ENCODE measurements at places on chromosomes 5 and 9.
A peak's percentile ranks its signal among the peaks of the same experiment; 100 is the strongest.

- DNase-seq, result no peak
Observed at GRCh38 chr5:4911646-4912403, 228.3 kb upstream of the ADAMTS16 start.

DNA sequence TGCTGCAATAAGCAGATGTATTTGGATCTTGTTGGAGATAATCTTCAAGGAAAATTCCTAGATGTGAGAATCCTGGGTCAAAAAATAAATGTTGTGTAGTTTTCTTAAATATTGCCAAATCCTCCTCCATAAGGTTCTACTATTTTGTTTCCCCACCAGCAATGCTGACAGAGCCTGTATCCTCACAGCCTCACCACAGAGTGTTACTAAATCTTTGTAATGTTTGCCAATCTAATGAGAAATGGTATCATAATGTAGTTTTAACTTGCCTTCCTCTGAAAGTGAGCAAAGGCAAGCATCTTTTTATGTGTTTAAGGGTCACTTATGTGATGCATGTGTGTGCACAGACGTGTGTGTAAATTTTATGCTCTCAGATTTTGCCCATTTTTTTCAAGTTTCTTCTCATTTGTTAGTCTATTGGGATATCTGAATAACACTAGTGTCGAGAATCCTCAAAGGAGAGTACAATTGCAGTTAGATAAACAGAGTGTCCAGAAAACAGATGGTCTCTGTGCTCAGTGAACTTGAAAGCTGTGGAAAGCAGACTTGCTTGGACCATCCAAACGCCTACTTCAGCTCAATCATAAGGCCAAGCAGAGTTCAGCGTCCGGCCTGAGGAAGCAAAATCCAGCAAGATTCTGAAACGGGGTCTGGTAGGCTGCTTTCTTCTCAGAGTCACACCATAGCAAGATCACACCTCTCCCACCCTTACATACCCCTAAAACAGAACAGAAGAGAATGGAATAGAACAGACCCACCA is 35.7 kb upstream of the UGT3A1 start:
- no peak for DNase-seq

DNA sequence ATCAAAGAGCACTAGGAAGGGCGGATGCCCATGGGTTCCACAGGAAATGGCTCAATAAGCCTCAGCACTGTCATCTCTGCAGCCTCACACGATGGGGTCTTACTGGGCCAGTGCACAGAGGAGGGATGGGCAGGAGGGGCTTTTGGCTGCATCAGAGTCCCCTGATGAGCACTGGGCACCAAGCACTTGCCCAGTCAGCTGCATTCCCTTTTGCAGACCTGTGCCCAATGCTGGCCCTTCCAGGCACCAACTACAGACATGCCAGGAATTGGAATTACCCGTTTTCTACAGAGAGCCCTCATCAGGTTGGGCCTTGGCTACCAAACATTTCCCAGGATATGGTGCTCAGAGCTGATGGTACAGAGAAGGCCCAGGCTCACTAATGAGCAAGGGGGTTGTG is 182.5 kb downstream of the HSPA4 start:
- no peak for DNase-seq

GRCh38 chr9:109974918-109975276 is 194.9 kb downstream of the PALM2AKAP2 start:
- DNase-seq, result no peak

DNA sequence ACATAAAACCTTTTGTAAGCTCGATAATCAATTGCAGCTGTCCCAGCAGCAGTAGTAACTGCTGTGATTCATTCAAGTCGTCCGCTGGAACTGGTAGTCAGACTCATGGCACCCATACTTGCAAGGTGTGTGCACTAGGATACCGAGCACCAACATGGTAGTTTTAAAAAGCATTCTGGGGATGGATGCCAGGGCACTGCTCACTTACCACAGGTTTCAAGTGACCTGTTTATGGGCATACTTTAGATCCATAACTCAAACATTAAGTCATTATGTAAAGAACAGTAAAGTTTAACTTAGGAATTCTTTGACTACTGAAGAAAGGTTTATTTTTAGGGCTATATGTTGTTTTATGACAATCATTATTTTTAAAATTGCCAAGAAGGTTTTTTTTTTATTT is 2277.6 kb downstream of the MAT2B start:
- no peak for DNase-seq

DNA sequence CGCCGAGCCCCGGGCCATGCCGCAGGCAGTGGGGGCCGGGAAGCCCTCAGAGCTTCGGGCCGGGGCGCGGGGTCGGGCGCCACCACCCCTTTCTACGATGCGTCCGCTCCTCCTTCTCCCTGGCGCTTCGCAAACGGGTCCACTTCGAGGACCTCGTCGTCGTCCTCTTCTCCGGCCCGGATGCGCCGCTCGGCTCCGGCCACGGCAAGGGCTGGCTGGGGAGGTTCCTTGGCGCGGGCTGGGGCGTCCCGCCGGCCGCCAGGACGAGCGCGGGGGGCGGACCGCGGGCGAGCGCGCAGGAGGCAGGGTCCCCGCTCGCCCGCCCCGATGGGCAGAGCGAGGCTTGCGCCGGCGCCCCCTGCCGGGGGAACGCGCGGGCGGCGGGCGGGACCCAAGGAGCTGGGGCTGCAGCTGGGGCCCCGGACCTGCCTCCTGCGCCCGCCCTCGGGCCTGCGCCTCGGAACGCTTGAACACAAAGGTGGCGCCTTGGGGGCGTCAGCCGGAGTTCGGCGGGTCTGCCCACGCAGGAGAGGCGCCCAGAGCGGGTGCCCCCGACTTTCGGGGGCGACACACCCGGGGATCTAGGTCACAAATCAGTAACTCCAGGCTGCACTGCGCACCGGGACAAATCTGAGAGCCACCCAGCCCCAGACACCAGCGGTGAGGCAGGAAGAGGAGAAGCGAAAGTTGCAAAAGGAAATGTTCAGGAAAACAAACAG is at the start of gene ROR2:
Gene ROR2, minus strand, starts transcription at position 283 of the 719 bp plus-strand sequence.
- peak; percentile 7 for DNase-seq

DNA sequence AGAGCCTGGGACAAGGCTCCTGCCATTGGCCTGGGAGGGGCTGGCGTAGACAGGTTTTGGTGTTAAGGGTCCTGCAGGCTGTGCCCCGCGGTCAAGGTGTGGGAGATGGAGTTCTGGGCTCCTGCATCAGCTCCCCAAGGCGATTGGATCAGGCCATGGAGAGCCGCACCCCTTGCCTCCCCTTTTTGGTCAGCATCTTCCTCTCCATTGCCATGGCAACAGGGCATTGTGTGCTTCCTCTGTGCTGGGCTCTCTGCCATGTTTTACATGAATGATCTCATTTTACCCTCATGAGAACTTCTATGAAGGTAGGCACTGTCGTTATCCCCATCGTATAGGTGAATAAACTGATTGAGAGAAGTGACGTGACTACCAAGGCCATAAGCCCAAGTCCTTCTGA is 344.3 kb upstream of the CLINT1 start:
- DNase-seq, result no peak

DNA sequence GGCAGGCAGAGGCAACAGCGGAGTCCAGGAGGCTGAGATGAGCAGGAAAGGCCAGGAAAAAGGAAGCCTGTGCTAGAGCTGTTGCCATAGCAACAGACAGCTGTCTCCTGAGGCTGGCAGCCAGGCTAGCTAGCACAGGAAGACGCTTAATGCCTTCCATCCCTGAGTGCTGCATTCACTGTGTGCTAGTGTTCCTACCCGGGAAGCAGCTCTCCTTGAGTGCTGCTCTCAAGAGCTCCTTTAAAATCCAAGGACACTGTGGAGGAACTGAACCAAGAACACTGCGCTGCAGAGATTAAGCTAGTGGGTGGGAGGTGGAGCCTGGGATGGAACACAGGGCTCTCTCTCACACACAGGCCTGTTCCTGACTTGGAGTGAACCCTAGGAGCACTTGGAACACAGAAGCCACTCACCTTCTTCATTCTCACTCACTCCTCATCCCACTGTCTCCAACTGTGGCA is 53.5 kb upstream of the IL7R start:
- DNase-seq, result peak; percentile 33

DNA sequence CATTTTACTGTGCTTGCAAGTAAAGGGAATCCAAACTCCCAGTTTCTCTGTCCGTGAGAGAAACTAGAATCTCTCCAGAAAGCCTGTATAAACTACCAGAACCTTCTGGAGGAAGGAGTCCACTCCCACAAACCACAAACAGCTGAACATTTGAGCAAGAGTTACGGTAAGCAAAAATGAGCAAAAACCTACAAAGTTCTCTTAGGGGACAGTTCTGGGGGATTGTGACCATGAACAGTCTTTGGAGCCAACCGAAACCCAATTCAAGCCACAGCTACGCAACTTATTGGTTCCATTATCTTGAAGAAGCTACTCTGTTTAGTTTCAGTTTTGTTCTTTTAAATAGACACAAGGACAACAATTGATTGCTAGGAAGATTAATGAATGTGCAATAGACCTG is 330.6 kb downstream of the ASTN2 start:
- DNase-seq, result no peak

- peak; percentile 24 for DNase-seq
Observed at GRCh38 chr5:90434116-90434714, 24.7 kb upstream of the CETN3 start.

GRCh38 chr5:53089481-53089991 is 20.0 kb downstream of the MOCS2 start:
- DNase-seq, result peak; percentile 6
